ENCODE measurements at places on chromosomes 13 and 19.

- no peak for DNase-seq
These were observed 271.4 kb downstream of the DLEU7 start for GRCh38 chr13:50572129-50572528.

DNA sequence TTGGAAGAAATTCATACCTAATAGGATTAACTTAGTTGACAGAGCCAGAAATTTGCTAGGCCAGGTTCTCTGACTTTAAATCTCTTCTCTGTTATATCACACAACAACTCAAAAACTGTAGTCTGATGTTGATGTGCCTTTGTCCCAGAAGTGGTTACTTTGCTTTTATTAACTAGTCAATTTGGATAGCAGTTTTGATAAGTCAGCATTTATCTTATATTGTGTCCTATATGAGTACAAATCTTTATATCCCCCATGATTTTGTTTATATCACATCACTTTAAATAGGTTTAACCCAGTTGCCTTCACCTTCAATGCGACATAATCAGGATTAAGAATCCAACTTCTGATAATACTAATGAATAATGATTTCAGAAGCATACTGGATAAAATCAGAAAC is 459.3 kb downstream of the GPC6 start:
- no peak for DNase-seq

- DNase-seq = peak; percentile 23
These were observed 758 bp upstream of the CACNG7 start for GRCh38 chr19:53908106-53908934.

DNA sequence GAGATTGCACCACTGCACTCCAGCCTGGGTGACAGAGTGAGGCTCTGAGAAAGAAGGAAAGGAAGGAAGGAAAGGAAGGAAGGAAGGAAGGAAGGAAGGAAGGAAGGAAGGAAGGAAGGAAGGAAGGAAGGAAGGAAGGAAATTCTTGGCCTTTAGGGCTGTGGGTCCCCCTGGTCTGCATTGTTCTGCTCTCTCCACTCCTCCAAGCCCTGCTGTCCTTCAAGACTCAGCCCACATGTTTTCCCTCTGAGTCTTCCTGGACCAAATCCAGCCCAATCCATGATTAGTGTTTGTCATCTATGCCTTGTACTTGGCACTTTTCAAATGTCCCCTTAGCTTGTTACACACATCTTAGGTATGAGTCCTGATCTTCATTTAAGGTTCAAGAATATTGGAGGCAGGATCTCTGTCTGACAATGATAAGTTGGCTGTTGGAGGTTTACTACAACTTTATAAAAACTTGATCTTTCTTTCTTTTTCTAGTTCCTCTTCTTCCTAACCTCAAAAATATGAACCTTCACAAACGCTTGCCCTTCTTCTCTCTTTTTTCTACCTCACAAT is 48.8 kb upstream of the INTS6 start:
- no peak for DNase-seq

DNA sequence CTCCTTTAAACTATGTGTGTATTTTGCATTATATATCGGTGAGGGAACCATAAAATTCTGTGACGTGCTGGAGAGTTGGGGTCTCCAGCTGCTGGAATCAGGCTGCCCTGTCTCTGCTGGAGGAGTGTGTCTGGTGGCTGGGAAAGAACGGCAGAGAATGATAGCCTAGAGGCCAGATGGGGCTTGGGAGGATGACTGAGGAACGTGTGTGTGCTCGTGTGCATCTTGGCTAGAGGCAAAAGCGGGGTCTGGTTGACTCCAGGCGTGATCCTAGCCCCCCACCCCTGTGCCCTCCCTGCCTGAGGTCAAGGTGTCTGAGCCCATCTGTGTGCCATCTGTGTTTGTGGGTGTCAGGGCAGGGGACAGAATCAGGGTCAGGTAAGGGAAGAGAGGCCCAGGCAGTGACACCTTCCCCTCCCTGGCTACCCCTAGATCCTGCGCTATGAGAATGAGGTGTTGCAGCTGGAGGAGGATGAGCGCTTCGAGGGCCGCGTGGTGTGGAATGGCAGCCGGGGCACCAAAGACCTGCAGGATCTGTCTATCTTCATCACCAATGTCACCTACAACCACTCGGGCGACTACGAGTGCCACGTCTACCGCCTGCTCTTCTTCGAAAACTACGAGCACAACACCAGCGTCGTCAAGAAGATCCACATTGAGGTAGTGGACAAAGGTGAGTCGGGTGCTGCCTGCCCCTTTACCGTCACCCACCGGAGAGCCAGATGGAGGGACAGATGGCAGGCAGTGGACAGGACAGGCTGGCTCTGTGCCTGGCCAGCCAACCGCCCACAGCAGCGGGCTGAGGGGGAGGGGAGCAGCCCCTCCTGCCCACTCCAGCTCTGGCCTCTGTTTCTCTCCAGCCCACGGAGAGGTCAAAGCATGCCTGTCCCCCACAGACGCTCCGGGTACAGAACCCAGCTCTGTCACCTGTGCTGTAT is 3.1 kb downstream of the SCN1B start:
- DNase-seq = no peak

- DNase-seq = no peak
These were observed 5.1 kb downstream of the DNMT1 start for GRCh38 chr19:10189616-10190015.

Measured in suppressor macrophage (primary cell).